ENCODE measurements at places on chromosomes 7 and 10. TPM values are rescaled to one million over a fixed set of nuclear protein-coding genes. Genes with fewer than 3 reads are reported as not detected.

C7orf33 gene
- not detected for total RNA-seq

SUGCT gene
- 1.5 TPM for total RNA-seq

ELFN1 gene
- total RNA-seq, result 0.09 TPM

- no peak for DNase-seq
These were observed 41.0 kb upstream of the OIT3 start for GRCh38 chr10:72852508-72852907.

DNA sequence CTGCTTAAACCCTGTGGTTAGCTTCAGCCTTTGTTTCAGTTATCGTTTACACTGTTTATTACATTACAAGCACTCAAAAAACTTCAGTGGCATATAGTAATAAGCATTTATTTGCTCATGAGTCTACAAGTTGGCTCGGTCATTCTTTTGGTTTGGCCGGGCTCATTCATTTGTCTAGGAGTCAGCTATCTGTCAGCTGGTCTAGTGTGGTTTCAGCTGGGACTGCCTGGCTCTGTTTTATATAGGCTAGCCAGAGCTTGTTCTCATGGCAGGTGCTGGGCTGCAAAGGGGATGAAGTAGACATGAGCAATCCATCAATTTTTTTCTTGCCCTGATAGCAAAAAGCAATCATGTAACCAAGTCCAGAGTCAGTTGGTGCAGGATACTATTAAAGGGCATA is 103.6 kb downstream of the MKLN1 start:
- no peak for DNase-seq

- no peak for DNase-seq
These were observed 24.2 kb downstream of the HGF start for GRCh38 chr7:81745637-81746036.

- no peak for DNase-seq
These were observed 129.4 kb downstream of the SFMBT2 start for GRCh38 chr10:7281429-7281828.

DNA sequence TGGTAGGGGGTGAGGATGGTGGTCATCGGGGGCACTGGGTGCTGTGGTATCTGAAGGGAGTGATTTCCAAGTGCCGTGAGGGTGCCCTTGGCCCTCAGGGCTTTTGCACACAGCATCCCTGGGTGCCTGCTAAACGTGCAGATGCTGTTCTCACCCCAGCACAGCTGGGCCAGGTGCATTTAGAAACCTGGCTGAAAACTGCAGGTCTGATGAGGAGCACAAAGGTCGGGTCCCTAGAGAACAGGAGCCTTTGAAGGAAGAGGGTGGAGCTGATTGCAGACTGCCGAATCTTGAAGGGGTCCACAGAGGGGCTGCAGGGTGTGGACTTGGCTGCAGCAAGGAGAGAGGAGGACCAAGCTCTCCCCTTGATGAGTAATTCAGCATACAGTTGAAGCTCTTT is 32.0 kb downstream of the ZMIZ1 start:
- DNase-seq, result no peak

- DNase-seq, result no peak
These were observed 185.6 kb upstream of the LRGUK start for GRCh38 chr7:133941496-133941895.

GRCh38 chr10:67277402-67277801 is 351.6 kb downstream of the LRRTM3 start:
- no peak for DNase-seq

GRCh38 chr10:64113792-64114191 is 592.6 kb downstream of the REEP3 start:
- DNase-seq, result no peak

DNA sequence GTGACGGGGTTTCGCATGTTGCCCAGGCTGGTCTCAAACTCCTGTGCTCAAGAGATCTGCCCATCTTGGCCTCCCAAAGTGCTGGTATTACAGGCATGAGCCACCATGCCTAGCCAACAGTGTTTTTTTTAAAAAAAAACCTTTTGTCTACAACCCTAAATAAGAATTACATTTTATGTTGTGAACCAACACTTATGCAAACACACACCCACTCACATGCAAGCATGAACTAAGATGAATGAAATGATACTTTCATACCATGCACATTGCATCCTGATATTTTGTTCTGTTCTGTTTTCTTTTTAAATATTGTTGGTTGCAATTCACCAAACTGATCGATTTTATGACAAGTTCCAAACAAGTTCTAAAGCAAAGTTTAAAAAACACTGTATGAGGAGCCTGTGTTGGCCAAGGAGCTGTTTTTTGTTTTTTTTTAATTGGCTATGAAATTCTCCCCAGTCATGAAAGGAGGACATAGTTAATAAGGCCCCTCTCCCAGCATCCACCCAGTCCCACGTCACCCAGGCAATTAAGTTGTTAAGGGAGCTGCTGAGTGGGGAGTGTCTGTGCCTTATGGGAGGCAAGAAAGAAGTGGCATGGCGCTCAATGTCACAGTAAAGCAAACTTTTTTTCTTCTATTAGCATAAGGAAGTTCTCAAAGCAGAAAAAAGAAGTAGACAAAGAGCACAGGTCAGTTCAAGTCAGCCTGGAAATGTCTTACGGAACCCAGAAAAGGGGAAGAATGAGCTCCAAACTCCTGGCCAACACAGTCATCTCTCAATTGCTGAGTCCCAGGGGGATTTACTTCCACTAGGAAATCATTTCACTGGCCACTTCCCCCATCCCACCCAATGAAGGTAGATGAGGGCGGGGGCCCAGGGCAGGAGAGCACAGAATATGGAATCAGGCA is 50.1 kb downstream of the NOD1 start:
- peak; percentile 23 for DNase-seq

- peak; percentile 45 for DNase-seq
These were observed 52.8 kb upstream of the SVIL start for GRCh38 chr10:29687421-29688164.
